Activated gamma-delta T cell treated with Interleukin-2 at 50 U/mL for 16 hours (primary cell): ENCODE measurements at places on chromosomes 2 and 18.
A peak's percentile ranks its signal among the peaks of the same experiment; 100 is the strongest.

- no peak for DNase-seq
Observed at GRCh38 chr2:233361297-233361696, 7.0 kb downstream of the DGKD start.

- no peak for DNase-seq
Observed at GRCh38 chr2:56715683-56716082, 531.9 kb downstream of the CCDC85A start.

DNA sequence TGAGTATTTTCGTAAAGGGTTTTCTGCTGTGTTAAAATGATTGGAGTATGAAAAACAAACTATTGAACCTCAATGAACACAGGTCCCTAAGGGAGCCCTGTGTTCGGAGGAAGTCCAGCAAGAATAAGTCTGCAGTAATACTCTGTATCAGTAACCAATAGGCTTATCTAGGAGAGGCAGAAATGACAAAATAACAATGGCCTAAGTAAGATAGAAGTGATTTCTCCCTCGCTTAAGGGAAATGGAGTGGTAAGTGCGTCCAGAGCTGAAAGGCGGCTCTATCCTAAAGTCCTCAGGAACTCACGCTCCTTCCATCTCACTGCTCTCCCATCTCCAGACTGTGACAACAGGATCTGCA, 29.3 kb upstream of the MFSD6 start:
- no peak for DNase-seq

- DNase-seq = no peak
Observed at GRCh38 chr2:181374781-181375675, 82.2 kb upstream of the ITGA4 start.

- no peak for DNase-seq
Observed at GRCh38 chr18:76850112-76850511, 27.8 kb downstream of the ZNF236 start.

DNA sequence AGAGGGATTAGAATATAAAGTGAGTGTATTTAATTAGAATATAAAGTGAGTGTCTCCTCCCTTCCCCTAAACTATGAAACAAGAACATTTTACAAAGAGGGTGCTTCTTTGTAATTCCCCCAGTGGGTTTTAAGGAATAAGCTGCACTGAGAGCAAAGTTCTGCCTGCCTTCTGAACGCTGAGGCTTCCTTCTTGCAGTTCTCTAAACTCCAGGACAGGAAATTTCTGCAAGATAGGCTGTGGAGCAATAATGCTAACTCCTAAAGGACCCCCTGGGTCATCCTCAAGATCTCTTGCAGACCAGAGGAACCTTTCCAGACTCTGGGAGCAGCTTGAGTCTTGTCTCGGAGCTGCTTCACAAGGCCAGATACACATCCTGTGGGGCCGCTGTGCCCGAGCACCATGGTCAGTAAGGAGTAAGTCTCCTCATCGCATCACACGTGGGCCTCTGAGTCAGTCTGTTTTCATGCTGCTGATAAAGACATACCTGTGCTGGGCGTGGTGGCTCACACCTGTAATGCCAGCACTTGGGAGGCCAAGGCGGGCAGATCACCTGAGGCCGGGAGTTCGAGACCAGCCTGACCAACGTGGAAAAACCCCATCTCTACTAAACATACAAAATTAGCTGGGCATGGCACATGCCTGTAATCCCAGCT, 87.5 kb upstream of the KCNE4 start:
- no peak for DNase-seq

- DNase-seq = no peak
Observed at GRCh38 chr18:78967692-78968091, 11.9 kb upstream of the SALL3 start.

GRCh38 chr2:185793532-185794345, 55.1 kb downstream of the FSIP2 start:
- no peak for DNase-seq

DNA sequence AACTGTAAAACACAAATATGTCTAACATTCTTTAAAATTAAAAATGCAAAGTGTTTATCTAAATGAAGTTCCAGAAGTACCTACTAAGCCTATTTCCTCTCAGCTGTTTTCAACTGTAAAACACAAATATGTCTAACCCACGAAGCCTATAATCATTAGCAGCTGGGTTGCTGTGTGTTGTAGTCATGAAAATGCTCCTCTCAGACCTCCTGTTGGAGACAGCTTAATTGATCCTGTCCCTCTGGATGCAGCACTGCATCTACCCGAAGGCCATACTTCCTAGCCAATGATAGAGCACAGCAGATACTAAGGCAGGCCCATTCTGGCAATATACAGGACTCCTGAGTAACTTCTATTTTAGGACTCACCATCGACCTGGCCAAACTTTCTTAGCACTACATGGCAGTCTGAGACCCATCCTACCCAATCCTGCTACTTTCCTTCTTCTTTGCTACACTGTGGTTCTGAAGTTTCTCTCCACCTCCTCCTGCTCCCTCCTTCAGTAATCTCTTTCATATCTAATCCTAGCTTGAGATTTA, 92.5 kb upstream of the RBBP8 start:
- DNase-seq = no peak

GRCh38 chr2:8067784-8068336, 614.0 kb upstream of the ID2 start:
- no peak for DNase-seq

DNA sequence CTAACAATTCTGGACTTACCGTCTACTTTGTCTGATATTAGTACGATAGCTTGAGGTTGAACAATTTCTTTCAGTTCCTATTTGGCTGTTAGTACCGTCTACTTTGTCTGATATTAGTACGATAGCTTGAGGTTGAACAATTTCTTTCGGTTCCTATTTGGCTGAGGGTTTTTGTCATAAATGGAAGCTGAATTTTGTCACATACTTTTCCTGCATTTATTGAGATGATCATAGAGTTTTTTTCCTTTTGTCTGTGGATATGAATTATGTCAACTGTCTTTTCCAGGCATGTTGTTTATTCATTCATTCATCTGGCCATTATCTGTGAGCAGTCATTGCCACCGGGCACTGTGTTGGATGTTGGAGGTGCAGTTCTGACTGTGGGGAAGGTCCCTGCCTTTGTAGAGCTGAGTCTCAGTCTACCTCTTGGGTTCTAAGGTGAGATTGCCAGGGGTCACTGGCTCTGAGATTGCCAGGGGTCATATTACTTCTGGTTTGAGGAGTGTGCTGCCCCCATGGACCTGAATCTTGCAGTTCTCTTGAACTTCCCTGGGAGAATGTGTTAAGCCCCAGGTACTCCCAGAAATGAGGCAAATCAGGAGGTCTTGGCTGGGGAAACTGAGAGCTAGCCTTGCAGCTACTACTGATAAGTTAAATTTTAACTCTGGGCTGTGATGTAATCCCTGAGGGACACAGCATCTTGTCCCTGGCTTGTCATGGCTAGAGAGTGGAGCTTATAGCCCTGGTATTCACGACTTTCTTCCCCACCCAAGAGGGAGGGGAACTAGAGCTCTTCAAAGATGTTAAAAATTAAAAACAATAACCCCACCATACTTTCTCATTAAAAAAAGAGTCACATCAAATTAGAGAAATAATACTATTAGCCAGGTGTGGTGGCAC, 89.1 kb upstream of the MBOAT2 start:
- DNase-seq = no peak

DNA sequence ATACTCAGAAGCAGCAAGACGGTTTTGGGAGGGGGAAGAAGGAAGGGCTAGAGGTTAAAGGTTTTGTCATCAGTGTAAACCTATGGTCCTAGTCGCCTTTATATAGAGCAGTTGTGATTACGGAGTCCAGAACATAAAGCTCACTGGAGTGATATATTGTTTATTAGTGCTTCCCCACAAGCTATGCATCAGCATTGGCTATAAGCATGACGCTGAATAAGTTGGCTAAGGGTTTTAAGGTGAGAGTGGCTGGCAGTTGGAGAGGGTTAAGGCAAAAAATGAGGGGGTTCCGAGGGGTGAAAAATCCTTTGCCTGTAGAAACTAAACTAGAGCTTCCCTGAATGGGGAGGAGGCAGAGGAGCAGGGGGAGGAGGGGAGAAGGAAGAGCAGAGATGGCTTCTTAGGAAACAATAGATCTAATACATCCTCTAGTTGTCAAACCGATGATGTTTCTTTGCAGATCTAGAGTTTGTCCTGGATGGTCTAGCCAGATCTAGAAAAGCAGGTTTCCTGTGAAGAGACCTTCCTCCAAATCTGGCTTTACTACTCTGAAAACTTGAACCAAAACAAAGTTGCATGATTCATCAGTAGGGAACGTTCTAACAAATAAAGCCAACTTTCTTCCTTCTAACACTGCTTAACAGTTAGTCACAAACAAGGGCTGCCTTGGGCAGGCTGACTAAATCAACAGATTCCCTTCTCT, 2.5 kb downstream of the KLF7 start:
- DNase-seq = peak; percentile 11

DNA sequence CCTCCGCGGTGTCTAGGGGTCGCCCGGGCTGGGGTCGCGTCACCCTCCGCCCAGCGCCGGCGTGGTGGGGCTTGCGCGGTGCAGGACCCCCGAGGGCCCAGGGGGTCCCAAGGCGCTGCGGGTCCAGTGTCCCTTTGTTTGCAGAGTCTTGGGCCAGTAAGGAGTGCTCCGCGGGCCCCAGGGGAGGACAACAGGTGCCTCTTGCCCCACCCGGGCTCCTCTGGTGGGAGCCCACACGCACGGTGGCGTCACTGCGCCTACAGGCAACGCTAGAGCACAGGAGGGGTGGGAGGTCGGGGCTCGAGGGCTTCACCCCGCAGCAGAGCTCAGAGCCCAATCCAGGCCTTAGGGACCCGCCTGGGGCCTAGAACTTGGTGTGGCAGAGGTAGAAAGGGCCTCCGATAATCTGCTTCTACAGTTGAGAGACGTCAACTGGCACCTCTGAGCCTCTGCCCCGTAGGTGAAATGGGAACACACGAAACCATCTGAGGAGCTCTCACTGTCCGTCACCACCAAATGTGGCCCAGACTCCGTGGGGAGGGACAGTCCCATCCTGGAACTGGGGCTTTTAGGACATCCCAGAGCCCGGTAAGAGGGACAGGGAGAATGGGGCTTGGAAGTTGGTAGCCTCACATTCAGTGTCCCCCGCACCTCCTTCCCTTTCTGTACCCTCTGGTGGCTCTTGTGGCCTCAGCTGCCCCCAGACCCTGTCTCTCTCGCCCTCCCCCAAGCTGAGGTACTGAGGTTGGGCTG, 1.4 kb downstream of the ARID5A start:
- peak; percentile 50 for DNase-seq

DNA sequence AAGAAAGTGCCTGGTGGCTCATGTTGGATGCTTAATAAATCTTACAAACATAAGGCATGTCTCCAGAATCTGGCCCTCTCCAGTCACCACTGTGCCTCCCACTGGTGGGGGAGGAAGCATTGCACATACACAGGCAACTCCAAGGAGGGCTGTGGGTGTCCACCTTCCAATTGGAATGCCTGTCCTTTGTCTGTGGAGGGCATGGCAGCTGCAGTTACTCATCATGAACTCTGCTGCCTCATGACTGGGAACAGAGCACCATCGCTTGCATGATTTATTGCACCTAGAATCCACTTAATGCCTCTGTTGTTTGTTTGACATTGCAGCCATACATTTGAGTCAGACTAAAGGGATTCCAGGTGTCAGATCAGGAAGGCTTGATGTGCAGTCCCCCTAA, 278.9 kb downstream of the PRKCE start:
- DNase-seq = no peak

- peak; percentile 15 for DNase-seq
Observed at GRCh38 chr2:10668402-10669012, 21.3 kb downstream of the NOL10 start.

DNA sequence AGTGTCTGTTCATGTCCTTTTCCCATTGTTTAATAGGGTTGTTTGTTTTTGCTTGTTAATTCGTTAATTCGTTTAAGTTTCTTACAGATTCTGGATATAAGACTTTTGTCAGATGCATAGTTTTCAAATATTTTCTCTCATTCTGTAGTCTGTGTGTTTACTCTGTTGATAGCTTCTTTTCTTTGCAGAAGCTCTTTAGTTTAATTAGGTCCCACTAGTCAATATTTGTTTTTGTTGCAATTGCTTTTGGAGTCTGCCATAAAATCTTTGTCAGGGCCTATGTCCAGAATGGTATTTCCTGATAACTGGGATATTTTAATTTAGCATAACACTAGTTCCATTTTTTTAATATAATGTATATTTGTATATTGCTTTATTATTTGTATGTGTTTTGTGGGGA, 1380.1 kb downstream of the SUCLG1 start:
- no peak for DNase-seq

DNA sequence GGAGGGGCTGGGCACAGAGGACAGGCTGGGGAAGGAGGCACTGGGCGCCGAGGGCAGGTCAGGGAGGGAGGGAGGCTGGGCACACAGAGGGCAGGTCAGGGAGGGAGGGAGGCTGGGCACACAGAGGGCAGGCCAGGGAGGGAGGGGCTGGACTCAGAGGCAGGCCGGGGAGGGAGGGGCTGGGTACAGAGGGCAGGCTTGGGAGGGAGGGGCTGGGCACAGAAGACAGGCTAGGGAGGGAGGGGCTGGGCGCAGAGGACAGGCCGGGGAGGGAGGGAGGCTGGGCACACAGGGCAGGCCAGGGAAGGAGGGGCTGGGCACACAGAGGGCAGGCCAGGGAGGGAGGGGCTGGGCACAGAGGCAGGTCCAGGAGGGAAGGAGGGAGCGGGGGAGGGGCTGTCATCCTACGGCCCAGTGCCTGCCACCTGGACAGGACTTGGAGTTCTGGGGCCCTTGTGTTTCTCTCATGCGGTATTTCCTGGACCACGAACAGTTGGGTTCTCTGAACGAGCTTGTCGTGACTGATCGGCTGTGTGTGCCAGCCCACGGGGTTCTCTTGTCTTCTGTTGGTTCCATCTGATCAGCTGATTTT, 46.7 kb upstream of the KCNG2 start:
- DNase-seq = no peak

- DNase-seq = no peak
Observed at GRCh38 chr2:174590928-174591648, 6.5 kb downstream of the WIPF1 start.

DNA sequence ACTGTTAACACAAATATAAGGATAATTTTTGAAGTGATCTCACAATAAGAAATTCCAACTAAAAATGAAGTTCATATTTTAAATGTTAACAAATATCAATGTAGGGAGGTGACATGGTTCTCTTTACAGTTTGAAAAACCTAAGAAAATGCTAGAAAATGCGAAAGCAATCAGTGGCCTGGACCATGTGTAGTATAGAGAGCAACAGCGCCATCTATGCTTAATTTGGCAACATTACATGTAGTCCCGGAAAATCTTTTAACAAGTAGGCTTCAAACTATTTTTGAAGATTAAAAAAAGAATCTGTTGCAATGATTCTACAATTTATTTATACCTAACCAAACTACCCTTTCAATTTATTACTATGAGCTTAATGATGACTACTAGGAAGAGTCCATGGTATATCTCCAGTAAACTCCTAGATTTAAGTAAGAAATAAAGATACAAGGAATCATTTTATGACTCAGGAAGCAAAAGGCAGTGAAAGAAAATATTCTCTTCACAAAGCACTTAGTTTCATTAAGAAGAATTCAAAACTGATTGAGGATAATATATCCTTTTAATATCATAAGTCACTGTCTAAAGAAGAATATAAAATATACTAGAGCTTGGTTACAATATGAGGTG, 33.3 kb downstream of the NDUFA10 start:
- DNase-seq = no peak

- no peak for DNase-seq
Observed at GRCh38 chr2:75540994-75541393, 19.7 kb downstream of the EVA1A start.

GRCh38 chr2:159381574-159381973, 95.1 kb upstream of the WDSUB1 start:
- DNase-seq = no peak

- no peak for DNase-seq
Observed at GRCh38 chr2:3108710-3109702, 268.6 kb downstream of the EIPR1 start.
